ENCODE measurements at places on chromosomes 3 and 15.

DNA sequence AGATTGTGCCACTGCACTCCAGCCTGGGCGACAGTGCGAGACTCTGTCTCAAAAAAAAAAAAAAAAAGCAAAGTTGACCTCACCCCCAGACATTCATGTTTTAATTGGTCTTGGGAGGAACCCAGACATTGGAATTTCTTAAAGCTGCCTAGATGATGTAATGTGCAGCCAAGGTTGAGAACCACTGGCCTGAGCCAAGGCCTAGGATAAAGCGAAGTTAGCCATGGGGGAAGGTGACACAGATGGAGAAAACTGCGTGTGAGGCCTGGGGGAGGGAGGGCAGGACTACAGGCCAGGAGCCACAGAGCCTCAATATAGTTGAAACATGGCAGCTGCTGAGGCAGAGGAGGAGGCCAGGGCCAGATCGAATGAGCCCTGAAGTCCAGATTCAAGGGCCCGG, 21.0 kb downstream of the GLB1 start:
- DNase-seq = no peak

DNA sequence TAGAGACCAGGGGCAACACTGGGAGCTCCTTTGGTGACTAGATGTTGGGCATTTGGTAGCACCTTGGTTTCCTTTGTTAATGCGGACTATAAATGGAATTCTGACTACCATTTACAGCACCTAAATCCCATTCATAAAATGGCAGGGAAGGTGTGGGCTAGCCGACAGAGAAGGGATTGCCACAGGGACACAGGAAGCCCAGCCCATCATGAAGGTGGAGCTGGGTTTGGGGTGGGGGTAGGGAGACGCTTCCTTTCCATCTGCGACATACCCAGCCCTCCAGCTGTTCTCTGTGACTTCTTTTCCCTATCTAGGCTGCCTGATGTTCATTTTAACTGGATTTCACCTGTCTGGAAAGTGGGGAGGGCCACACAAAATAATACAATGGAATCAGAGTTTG, 21.0 kb downstream of the ABHD2 start:
- no peak for DNase-seq

GRCh38 chr3:43540624-43541023, 81.2 kb downstream of the ANO10 start:
- DNase-seq = no peak

DNA sequence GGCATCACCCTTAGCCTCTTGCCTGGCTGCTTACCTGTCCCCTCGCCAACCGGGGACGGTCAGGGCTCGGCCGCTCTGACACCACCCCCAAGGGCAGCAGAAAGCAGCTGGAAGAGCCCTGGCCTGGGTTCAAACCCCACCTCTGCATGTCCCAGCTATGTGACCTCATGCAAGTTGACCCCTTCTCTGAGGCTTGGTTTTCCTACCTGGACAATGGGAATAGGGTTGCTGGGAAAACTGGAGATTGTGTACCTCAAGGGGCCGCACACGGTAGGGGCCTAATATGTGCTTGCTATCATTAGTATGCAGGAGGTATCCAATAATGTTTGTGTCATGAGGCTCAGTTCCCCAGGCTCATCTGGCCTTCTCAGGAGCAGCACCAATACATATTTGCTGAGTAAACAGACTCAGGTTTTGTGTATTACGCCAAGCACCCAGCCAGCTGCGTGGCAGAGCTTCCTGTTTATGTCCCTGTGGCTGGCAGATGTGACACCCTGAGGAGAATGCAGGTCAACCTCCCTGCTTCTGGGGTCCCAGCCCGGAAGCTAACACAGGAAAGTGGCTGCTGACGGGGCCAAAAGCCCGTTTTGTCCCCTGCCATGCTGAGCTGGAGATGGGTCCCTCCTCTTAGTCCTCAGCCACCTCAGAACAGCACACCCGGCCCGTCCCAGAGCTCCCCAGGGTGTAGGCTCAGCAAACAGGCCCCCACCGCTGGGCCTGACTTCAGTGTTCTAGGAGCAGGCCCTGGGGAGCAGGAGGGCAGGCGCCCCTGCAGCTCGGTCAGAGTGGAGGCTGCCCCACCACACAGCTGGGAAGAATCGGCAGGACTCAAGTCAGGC, 29.7 kb downstream of the PLXND1 start:
- DNase-seq = peak; percentile 80

- no peak for DNase-seq
Observed at GRCh38 chr3:25648107-25648535, 16.6 kb downstream of the TOP2B start.

- DNase-seq = no peak
Observed at GRCh38 chr15:69891070-69891536, 206.6 kb downstream of the TLE3 start.

- DNase-seq = no peak
Observed at GRCh38 chr3:3333571-3333970, 154.1 kb upstream of the CRBN start.

DNA sequence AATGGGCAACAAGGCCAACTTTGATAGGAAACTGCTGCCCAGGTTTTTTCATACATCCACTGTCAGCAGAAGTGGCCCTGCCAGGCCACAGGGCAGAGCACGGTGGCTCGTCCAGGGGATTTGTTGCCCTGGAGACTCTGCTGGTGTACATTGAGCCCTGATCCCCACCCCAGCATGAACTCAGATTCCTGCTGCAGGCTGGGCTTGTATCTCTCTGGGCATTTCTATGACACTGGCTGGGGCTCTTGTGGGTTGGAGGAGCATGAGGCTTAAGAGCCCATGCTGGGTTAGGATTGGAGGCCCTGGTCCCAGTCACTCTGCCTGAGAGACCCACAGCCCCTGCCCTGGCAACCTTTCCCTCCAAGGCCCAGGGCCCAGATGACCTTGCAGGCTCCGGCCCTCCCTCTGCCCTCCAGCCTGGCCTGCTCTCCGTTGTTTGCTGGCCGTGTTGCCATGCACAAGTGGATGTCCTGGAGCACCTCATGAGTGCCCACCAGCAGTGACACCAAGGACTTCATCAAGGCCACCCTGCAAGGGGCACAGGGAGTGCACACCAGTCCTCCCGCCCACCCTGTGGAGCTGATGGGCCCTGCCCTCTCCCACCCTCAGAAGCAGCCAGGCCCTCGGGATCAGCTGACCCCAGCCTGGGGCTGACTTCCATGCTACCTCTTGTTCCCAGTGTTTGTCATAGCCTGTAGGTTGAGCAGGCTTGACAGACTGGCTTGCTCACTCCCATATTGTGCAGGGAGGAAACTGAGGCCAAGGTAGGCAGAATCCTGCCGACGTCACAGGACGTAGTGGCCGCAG, 58.2 kb downstream of the ZNF445 start:
- DNase-seq = no peak

- DNase-seq = no peak
Observed at GRCh38 chr15:91068436-91068835, 31.6 kb upstream of the SV2B start.

DNA sequence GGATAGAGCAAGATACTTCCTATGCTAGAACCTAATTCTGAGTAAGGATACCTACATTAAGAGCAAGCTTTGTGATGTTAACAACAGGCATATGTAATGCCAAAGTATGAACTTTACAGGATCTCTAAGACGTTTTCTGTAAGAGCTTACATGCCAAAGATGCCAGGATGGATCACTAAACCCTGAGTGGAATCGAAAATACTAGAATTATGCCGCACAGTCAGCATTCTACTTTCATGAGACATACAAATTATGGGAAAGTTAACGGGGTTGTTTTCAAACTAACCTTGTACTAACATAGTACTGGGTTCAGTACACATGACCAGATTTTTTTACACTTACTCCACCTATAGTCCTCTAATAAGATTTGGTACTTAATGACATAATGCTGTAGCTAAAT, 55.1 kb downstream of the AAGAB start:
- no peak for DNase-seq

GRCh38 chr3:169563775-169564059, 99.8 kb downstream of the MECOM start:
- DNase-seq = no peak

DNA sequence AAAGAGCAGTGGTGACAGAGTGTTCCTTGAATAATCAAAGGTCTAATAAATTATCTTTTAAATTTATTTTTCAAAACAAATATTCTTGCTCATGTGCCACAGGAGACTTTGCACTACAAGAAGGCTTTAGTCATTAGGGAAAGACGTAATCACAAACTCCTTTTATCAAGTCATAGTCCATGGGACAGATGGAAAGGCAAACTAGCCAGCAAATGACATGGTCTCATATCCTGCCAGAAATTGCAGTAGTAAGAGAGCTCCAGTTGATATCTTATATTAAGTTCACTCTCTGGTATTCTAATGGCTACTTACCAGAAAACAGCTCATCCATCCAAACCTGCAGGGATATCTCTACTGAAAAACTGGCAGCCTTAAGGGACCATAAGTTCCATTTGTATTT, 225.0 kb upstream of the TP63 start:
- DNase-seq = no peak

GRCh38 chr3:50213373-50213772, 8.3 kb downstream of the SLC38A3 start:
- no peak for DNase-seq

GRCh38 chr15:31265090-31265870, 61.4 kb upstream of the KLF13 start:
- no peak for DNase-seq
